SJCRH30 (cell line): ENCODE measurements at places on chromosomes 13 and 19. TPM values are rescaled to one million over a fixed set of nuclear protein-coding genes. Genes with fewer than 3 reads are reported as not detected.

The ZNF223 gene
- total RNA-seq: 5.9 and 6.3 TPM in 2 replicates

The CALR3 gene
- not detected in 2 replicates for total RNA-seq

The PRR12 gene
- 6.1 and 6.3 TPM in 2 replicates for total RNA-seq

The ARHGAP33 gene
- 8.9 and 10.5 TPM in 2 replicates for total RNA-seq

The EFNB2 gene
- total RNA-seq: 18.0 and 19.0 TPM in 2 replicates

The GPR183 gene
- total RNA-seq: not detected in 2 replicates

- no peaks in the 10 kb centered on the region for H3K27me3 ChIP-seq
- H3K4me3 ChIP-seq: no peak overlapping the region
- no peaks in the 10 kb centered on the region for H3K36me3 ChIP-seq
- H3K4me1 ChIP-seq: peaks cover 8% of the 10 kb centered on the region; the same call in 1 of the 2 replicates
- H3K27ac ChIP-seq: no peak overlapping the region
- no peak for DNase-seq
Observed at GRCh38 chr19:19078801-19079200, 15.0 kb downstream of the SLC25A42 start.

DNA sequence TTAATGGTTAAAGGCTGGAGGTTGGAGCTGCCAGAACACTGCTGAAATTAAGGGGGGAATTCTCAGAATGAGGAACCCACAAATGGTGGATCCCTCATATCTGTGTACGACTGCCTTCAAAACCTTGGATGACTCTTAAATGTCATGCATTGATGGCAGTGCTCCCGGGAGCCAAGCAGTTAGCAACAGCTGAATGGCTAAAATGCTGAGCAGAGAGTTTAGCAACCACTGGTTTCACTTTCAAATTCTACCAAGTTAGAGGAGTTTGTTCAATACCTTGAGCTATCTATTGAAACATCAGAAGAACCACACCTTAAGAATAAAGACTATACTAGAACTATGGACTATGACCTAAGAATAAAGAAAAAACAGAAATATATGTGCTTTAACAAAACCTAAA is 41.4 kb downstream of the UQCRFS1 start:
- H3K27ac ChIP-seq: no peak overlapping the region
- H3K4me1 ChIP-seq: no peaks in the 10 kb centered on the region
- no peaks in the 10 kb centered on the region for H3K27me3 ChIP-seq
- DNase-seq: no peak
- no peaks in the 10 kb centered on the region for H3K36me3 ChIP-seq

- DNase-seq: no peak
- H3K4me1 ChIP-seq: 0 out of 2 replicates have a peak, but pooled peaks cover 4% of the 10 kb centered on the region
- no peaks in the 10 kb centered on the region for H3K27me3 ChIP-seq
- no peak overlapping the region; the same call in 1 of the 2 replicates for H3K27ac ChIP-seq
- peaks cover 56% of the 10 kb centered on the region for H3K36me3 ChIP-seq
Observed at GRCh38 chr19:32363175-32363574, 17.8 kb downstream of the ZNF507 start.

DNA sequence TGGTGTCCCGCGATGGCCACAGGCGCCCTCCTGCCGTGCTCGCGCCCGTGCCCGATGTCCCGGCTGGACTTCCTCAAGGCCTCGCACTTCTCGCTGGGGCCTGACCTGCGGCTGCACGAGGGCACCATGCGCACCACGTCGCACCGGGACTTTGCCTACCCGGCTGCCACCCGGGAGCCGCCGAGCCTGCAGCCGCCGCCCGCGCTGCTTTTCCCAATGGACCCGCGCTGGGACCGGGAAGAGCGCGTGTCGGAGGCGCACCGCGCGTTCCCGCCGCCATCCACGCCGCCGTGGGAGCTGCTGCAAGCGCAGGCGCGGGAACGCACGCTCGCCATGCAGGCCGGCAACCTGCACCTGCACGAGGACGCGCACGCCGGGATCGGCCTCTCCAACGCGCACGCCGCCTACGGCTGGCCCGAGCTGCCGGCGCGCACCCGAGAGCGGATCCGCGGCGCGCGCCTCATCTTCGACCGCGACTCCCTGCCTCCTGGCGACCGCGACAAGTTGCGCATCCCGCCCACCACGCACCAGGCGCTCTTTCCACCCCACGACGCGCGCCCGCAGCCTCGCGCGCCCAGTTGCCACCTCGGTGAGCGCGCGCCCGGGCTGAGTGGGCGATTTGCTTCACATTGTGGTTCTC is 12.1 kb upstream of the PEX11G start:
- no peaks in the 10 kb centered on the region for H3K36me3 ChIP-seq
- no peaks in the 10 kb centered on the region for H3K27me3 ChIP-seq
- no peak overlapping the region for H3K27ac ChIP-seq
- H3K4me3 ChIP-seq: no peak overlapping the region
- no peaks in the 10 kb centered on the region for H3K4me1 ChIP-seq

DNA sequence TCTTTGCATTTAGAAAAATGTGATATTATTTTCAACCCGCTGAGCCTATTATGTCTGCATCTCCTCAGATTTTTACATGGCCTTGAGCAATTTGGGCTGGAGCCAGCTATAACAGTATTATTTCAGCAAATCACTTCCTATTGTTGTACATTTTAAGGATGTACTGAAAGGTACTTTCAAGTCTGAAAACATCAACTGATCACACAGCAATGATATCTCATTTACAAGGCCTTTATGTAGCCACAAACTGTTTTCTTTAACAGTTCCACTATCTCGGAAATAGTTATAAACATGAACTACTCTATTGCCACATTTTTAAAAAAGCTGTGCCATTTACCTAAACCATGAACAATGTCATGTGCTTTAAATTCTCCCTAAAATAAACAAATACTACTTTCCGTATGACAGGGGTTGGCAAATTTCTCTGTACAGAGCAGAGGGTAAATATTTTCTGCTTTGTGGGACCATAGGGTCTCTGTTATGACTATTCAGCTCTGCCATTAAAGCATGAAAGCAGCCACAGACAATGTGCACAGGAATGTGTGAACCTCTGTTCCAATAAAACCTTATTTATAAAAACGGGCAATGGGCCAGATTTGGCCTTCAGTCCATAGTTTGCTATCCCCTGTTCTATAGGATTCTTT is 560.4 kb downstream of the GPC6 start:
- DNase-seq: peak; percentile 20
- no peak overlapping the region for H3K27ac ChIP-seq
- peaks cover 4% of the 10 kb centered on the region; the same call in 1 of the 2 replicates for H3K4me1 ChIP-seq
- no peaks in the 10 kb centered on the region for H3K36me3 ChIP-seq

DNA sequence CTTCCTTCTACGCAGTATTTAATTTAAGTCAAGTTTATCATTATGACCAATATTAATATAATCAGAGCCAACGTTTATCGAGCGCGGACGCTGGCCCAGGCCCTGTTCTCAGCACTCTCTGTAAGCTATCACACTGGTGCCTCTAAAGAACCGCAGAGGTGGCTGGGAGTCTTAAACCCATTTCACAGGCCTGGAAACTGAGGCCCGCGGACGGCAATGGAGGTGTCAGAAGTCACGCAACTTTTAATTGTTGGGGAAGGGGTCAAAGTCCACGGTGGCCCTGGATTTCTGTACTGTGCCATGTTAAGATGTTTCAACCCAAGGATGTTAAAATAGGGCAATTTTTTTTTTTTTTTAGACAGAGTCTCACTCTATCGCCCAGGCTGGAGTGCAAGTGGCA is 8.8 kb downstream of the PTPRS start:
- H3K4me3 ChIP-seq: no peak overlapping the region
- H3K27ac ChIP-seq: no peak overlapping the region
- no peaks in the 10 kb centered on the region for H3K4me1 ChIP-seq
- H3K36me3 ChIP-seq: no peaks in the 10 kb centered on the region

DNA sequence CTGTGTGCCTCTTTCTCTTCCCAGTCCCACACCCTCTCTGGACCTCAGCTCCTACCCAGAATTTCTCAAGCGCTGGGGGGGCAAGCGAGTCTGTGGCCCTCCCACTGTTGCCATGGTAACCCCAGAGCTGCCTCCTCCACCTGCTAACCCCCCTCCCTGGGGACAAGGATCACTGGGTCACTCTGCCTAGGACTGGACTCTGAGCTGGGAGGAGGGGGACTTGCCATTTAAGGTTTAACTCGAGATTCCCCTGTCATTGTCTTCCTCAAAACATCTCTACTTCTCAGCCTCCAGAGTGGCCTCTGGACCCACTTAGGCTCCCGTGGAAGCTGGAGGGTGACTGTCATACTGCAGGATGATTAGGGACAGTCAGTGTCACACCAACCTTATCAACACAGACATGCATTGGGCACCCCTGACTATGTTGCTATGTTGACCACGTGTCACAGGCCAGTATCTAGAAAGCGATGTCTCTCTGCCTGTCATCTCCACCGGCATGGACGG is 2.2 kb downstream of the PALM3 start:
- no peaks in the 10 kb centered on the region for H3K36me3 ChIP-seq
- peaks cover 25% of the 10 kb centered on the region for H3K27me3 ChIP-seq
- DNase-seq: no peak
- no peak overlapping the region for H3K4me3 ChIP-seq

DNA sequence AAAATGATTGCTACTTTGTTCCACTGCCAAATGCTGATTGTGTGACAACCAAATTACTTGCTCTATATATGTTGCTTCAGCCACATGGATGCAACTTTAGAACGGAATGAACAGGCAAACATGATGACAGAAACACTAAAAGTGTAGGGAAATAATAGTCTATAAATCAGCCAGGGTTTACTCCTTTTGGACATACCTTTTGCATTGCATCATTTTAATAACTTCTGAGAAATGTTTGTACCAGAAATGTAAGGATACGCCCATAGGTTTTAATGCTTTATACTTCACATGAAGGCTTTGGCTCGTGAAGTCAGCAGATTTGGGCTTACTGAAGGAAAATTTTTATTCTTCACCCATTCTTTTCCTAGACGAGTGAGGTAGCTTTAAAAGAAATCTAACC is 141.0 kb downstream of the POSTN start:
- no peak overlapping the region for H3K27ac ChIP-seq
- no peaks in the 10 kb centered on the region for H3K4me1 ChIP-seq
- no peaks in the 10 kb centered on the region for H3K27me3 ChIP-seq
- no peak for DNase-seq
- H3K36me3 ChIP-seq: no peaks in the 10 kb centered on the region
- no peak overlapping the region for H3K4me3 ChIP-seq

DNA sequence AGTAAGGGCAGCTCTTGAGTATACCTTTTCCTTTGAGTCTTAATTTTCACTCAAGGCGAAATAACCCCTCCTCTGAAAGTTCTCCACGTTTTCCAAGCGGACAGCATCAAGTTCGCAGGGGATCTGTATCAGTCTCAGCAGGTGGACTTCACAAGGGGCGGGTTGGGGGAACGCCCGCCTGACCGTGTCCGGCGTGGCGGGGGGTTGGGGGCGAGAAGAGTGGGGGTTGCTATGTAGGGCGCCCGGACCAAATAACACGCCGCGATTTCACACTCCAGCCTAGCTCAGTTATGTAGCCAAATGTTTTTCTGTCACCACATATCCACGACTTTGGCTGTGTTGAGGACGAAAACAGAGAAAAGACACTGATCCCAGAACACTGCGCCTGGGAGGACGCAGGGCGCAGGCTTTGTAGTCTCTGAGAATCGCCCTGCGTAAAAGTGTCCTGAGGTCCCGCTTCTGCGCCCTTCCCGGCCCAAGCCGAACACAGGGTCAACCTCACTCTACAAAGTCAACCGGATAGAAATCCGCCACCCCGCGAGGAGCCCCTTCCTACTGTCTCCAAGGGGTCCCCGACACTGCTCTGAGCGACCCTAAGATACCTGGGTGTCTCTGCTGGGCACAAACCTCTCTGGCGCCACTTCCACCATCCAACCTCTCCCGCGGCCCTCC is 524 bp downstream of the RUBCNL start:
- no peaks in the 10 kb centered on the region for H3K27me3 ChIP-seq
- peaks cover 37% of the 10 kb centered on the region for H3K4me1 ChIP-seq
- H3K36me3 ChIP-seq: no peaks in the 10 kb centered on the region
- no peak overlapping the region for H3K27ac ChIP-seq
- no peak for DNase-seq
- H3K4me3 ChIP-seq: peak overlapping the region; percentile 46

- no peak for DNase-seq
- H3K27me3 ChIP-seq: no peaks in the 10 kb centered on the region
- no peak overlapping the region for H3K4me3 ChIP-seq
- no peaks in the 10 kb centered on the region for H3K4me1 ChIP-seq
- H3K27ac ChIP-seq: no peak overlapping the region
- peaks cover 11% of the 10 kb centered on the region; the same call in 1 of the 2 replicates for H3K36me3 ChIP-seq
Observed at GRCh38 chr19:5016781-5017180, 47.9 kb downstream of the KDM4B start.

DNA sequence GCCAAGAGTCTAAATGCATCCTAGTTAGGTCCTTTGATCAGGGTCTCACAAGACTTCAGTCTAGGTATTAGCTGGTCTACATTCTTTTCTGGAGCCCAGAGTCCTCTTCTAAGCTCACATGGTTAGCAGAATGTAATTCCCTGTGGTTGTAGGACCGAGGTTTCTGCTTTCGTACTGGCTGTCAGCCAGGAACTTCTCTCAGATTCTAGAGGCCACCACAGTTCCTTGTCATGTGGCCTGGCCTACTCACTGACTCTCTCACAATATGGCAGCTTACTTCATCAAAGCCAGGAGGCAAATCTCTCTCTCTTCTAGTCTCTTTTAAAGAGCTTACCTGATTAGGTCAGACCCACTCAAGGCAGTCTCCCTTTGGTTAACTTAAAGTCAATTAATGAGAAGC is 82.9 kb downstream of the POU4F1 start:
- DNase-seq: peak; percentile 68
- H3K4me3 ChIP-seq: no peak overlapping the region
- no peak overlapping the region for H3K27ac ChIP-seq
- no peaks in the 10 kb centered on the region for H3K4me1 ChIP-seq
- no peaks in the 10 kb centered on the region for H3K36me3 ChIP-seq

GRCh38 chr13:79404361-79404760 is 1.7 kb downstream of the RBM26 start:
- H3K4me3 ChIP-seq: peak overlapping the region; percentile 83
- no peak for DNase-seq
- peak overlapping the region; percentile 94; the same call in 1 of the 2 replicates for H3K27ac ChIP-seq
- peaks cover 31% of the 10 kb centered on the region for H3K36me3 ChIP-seq
- H3K27me3 ChIP-seq: no peaks in the 10 kb centered on the region

- no peak for DNase-seq
- no peak overlapping the region for H3K27ac ChIP-seq
- H3K4me3 ChIP-seq: no peak overlapping the region
- no peaks in the 10 kb centered on the region for H3K27me3 ChIP-seq
- H3K4me1 ChIP-seq: peaks cover 16% of the 10 kb centered on the region
- H3K36me3 ChIP-seq: no peaks in the 10 kb centered on the region
Observed at GRCh38 chr13:33692531-33692930, 125.4 kb upstream of the RFC3 start.

DNA sequence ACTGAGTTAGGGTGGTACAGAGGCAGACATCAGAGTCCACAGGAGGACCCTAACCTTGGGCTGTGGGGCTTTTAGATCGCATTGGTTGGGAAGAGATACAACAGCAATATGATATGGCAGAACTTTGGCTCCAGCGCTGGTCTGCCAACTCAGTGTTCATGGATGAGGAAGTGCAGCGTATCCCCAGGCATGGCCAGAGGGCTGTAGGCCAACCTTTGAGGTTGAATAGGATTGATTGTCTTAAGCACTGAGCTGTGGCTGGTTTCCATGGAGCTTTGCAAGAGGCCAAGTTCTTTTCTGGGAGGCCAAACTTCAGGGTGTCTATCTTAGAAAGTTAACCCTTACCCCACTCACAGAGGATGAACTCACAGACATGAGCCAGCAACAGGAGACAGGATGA is 144.1 kb upstream of the TMTC4 start:
- H3K4me3 ChIP-seq: no peak overlapping the region
- no peaks in the 10 kb centered on the region for H3K36me3 ChIP-seq
- no peaks in the 10 kb centered on the region for H3K4me1 ChIP-seq
